AML-193 (cell line): ENCODE measurements at places on chromosomes 6 and 20.

- peak; percentile 44 for DNase-seq
Observed at GRCh38 chr6:32244946-32245398, 21.1 kb upstream of the NOTCH4 start.

DNA sequence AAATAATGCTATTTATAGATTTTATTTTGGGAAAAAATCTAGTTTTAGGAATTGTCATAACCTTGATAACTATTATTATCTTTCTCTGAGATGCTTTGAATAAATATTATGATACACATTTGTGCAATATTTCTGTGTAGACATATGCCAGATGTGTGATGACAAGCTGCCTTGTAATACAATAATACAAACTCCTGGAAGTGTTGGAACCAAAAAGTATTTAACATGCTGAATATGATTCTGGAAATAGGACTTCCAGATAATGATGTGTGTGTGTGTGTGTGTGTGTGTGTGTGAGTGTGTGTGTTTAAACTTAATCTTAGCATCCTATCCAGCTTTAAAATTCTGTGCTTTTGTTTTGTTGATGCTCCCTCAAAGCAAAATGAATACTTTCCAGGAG lies 233.6 kb downstream of the ADGRB3 start:
- no peak for DNase-seq

DNA sequence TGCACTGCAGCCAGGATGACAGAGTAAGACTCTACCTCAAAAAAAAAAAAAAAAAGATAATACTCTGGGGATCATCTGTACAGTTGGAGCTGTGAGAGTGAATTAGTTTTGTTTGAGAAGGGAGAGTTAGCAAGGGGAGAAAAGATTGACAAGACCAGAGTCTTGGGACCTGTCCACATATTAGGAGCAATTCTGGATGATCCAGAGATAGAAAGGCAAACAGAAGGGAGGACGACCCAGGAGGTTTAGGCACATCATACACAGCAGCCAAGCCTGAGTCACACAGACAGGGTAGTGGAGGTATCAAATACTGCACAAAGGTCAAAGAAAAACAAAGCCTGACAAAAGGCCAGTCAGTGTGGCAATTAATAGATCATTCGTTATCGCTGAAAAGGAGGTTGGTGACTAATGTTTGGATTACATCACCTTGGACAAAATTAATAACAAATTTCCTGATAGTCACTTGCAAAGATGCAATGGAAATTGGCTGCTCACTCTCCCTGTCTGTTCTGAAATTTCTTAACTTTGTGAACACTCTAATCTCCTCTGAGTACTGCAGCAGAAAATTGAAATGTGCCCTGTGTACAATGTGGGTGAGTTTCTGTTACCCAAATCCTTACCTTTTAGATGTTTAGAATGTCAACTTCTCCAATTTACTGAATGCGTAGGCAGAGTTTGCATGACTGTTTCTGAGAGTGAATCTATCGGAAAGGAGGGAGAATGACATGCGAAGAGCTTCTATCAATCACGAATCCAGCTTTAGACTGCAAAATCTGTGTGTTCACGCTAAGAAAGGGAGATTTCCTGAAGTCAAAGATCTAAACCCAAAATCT lies 105.4 kb downstream of the TSHZ2 start:
- no peak for DNase-seq

DNA sequence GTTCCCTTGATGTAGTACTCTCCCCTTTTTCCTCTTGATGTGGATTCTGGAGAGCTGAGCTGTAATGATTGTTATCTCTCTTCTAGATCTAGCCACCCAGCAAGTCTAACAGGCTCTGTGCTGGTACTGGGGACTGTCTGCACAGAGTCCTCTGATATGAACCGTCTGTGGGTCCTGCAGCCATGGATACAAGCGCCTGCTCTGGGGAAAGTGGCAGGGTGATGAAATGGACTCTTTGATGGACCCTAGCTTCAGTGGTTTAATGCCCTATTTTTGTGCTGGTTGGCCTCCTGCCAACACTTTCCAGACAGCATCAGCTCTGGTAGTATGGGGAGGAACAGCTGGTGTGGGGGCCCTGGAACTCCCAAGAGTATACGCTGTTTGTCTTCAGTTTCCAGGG lies 216.3 kb downstream of the ADGRG6 start:
- no peak for DNase-seq

DNA sequence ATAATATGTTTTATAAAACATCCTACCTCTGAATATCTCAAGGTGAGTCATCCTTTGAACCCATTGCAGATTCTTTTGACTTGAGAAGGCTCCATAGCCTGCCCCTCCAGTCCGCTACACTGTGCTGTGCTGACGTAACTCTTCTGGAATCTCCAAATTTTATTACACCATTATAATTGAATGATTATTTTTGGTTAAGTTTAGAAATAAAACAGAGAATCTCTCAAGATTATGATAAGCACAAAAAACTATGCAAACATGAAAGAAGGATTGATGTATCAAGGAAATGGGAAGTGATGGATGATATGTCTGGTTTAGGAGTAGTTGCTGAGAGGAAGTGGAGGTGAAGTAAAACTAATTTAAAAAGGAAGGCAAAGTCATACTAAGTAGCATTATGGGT lies 1021.3 kb downstream of the HACE1 start:
- no peak for DNase-seq

DNA sequence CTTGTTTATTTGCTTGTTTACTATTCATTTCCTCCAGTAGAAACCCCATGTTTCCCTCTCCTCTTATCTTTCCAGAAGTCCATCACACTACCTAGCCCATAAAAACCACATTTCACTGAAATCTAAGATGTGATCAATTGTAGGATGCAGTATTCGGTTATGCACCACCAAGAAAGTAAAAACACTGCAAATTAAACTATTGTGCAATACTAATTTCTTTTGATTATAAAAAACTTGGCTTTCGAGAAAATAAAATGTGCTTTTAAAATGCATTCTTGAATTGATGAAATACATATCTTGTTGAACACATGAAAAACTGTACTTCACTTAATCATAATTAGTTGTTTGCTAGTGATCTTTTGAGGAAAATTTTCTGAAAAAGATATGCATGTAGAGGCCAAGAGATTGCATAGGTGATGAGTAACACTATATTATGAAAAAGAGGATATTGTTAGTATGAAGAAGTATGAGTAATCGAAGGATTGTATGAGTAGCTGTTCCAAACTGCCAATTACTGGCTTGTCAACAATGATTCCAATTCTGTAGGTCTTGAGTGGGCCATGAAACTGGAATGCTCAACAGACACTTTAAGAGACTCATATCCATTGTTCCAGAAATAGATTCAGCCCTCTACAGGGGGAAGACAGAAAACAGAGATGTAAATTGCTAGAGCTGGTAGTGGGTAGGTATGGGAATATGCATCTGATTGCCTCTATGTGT lies 79.7 kb downstream of the RNF217 start:
- peak; percentile 5 for DNase-seq

- DNase-seq: no peak
Observed at GRCh38 chr6:33990061-33990541, 155.8 kb downstream of the GRM4 start.

- peak; percentile 75 for DNase-seq
Observed at GRCh38 chr6:25889877-25890853, 16.1 kb upstream of the SLC17A3 start.

DNA sequence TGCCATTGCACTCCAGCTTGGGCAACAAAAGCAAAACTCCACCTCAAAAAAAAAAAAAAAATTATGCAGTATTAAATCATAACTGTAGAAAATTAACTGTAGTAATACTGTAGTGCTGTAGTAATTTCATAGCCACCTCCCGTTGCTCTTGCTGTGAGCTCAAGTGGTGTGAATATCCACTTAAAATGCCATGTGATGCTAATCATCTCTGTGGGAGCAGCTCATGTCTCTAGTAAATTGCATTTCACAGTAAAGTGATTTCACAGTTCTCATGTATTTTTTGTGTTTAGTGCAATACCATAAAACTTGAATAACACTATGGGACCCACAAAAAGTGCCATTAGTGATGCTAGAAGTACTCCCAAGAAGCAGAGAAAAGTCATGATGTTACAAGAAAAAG lies 14.4 kb upstream of the FAM217A start:
- no peak for DNase-seq
